ENCODE measurements at places on chromosomes 3 and 15.
A peak's percentile ranks its signal among the peaks of the same experiment; 100 is the strongest.

GRCh38 chr15:48695827-48696573 lies 50.5 kb upstream of the FBN1 start:
- DNase-seq, result no peak

GRCh38 chr3:30688776-30689641 lies 82.6 kb downstream of the TGFBR2 start:
- no peak for DNase-seq

- DNase-seq, result no peak
Measured at GRCh38 chr3:182384221-182384620, 409.1 kb upstream of the ATP11B start.

GRCh38 chr3:30710017-30710416 lies 103.6 kb downstream of the TGFBR2 start:
- no peak for DNase-seq

GRCh38 chr15:42121021-42121420 lies 26.7 kb upstream of the PLA2G4D start:
- DNase-seq, result peak; percentile 90

DNA sequence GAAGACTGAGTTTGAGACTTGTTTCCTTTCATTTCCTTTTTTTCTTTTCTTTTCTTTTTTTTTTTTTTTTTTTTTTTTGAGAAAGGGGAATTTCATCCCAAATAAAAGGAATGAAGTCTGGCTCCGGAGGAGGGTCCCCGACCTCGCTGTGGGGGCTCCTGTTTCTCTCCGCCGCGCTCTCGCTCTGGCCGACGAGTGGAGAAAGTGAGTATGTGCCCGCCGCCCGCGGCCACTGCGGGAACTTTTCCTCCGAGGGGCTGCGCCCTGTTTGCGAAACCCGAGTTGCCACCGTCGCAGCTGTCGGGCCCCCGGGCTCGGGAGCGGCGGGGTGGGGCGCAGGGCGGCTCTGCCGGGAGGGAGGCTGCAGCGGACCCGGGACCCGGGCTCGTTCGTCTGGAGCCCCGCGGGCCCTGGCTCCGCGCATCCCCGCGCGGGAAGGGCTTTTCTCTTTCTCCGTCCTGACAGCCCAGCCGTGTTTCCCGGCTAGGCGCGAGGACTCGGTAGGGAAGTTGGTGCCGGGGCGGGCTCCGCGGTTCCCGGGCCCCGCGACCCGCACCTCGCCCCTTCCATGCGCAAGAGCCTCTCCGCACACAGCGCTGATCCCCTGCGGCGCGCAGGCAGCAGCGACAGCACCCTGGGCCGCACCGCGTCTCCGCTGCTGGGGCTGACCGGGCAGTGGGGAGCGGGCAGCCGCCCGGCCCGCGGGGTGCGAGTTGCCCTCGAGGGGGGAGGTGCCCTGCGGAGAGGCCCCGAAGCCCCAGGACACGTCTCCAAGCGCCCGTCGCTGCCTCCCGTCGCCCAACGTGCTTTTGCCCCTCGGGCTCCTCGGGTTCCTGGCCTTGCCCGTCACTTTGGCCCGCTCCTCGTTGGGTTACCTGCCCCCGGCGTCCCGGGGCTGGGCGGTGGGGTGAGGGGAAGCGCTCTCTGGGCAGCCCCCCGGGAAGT lies 1.4 kb downstream of the IGF1R start:
- peak; percentile 75 for DNase-seq

GRCh38 chr3:191005790-191006189 lies 143.3 kb upstream of the GMNC start:
- no peak for DNase-seq

GRCh38 chr3:102444101-102444500 lies 9.3 kb downstream of the ZPLD1 start:
- DNase-seq, result no peak

- no peak for DNase-seq
Measured at GRCh38 chr3:162390891-162391290, 894.3 kb downstream of the OTOL1 start.

DNA sequence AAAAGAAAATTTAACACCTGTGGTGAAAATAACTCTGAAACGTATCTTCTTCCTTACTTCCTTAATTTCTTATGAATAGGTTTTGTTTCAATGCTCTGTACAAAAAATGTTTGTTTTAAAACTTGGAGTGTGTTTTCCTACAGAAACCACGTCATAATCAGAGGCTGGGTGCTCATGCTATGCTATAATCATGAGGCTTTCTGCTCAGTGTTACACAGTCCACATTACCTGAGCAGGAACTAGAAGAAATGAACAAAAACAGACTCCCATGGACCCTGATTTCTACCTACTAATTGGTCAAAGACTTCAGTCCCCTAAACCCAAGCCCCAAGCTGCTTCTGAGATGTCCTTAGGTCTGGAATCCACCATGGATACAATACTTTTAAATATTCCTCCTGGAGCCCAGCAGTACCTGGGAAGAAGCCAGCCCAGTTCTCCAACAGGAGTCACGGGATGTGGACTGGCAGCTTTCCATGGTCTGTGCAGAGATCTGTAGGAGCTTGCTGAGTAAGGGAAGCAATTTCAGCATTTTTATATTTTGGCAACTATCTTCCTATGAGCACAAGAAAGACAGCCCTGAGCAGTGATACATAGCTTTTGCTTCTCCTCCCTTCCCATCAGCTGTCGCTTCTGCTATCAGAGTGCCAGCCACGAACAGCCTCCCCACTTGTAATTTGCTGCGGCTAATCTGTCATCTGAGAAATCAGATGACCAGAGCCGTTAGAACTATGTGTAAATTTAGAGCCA lies 65.6 kb downstream of the WDR72 start:
- DNase-seq, result no peak

DNA sequence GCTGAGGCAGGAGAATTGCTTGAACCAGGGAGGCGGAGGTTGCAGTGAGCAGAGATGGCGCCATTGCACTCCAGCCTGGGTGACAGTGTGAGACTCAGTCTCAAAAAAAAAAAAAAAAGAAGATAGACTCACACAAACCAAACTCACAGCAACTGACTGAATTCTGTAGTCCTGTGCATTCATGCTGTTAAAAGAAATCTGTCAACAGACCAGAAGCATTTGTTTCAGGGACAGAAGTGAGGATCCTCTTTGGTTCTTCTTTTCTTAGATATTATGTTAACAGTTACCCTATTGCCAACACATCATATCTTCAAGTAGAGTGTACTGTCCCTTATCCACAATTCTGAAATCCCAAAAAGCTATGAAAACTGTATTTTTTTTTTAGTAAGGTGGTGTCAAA lies 192.4 kb downstream of the CDIN1 start:
- no peak for DNase-seq

DNA sequence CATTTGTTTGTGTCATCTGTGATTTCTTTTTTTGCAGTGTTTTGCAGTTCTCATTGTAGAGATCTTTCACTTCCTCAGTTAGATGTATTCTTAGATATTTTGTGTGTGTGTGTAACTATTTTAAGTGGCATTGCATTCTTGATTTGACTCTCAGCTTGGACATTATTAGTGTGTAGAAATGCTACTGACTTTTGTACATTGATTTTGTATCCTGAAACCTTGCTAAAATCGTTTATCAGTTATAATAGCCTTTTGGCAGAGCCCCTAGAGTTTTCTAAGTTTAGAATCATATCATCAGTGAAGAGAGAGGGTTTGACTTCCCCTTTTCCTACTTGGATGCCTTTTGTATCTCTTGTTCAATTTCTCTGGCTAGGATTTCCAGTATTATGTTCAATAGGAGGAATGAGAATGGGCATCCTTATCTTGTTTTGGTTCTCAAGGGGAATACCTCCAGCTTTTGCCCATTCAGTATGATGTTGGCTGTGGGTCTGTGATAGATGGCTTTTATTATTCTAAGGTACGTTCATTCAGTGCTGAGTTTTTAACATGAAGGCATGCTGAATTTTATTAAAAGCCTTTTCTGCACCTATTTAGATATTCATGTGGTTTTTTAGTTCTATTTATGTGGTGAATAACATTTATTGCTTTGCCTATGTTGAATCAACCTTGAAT lies 211.7 kb downstream of the MBNL1 start:
- DNase-seq, result no peak

GRCh38 chr3:195012571-195012970 lies 258.4 kb downstream of the XXYLT1 start:
- DNase-seq, result no peak

- no peak for DNase-seq
Measured at GRCh38 chr3:56800832-56801661, 702 bp downstream of the ARHGEF3 start.

- no peak for DNase-seq
Measured at GRCh38 chr3:184488577-184488976, 73.0 kb upstream of the EPHB3 start.

- no peak for DNase-seq
Measured at GRCh38 chr15:93414576-93415231, 325.7 kb upstream of the RGMA start.

DNA sequence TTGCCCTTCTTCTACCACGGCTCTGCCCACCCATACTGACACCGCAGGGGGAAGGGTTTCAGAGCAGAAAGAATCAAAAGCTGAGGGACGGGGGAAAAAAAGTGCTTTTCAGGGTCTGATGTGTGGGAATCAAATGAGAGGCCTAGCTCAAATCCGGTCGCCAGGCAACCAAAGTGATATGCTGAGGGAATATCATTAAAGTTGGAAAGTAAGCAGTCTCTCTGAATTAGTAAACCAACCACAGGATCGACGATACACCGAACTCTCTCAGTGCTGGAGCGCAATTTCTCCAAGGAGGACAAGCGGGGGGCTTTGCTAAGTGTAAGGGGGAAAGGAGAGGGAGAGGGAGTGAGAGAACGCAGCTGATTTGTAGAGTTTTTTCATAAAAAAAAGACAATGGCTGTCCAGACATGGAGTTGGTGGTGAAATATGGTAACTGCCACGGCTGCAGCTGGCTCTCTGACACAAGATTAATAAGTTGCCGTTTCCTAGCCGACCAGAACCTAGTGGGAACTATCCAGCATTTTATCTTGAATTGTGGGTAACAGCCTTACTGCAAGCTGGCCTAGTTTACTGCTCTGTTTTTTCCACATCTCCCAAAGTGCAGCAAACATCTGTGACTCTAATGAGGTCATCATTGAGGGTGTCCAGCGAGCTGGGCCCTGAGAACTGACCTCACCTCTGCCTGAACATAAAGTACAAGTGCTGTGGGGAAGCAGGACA lies 530.2 kb downstream of the SOX2 start:
- DNase-seq, result no peak

GRCh38 chr3:27714692-27715453 lies 7.2 kb downstream of the EOMES start:
- no peak for DNase-seq

DNA sequence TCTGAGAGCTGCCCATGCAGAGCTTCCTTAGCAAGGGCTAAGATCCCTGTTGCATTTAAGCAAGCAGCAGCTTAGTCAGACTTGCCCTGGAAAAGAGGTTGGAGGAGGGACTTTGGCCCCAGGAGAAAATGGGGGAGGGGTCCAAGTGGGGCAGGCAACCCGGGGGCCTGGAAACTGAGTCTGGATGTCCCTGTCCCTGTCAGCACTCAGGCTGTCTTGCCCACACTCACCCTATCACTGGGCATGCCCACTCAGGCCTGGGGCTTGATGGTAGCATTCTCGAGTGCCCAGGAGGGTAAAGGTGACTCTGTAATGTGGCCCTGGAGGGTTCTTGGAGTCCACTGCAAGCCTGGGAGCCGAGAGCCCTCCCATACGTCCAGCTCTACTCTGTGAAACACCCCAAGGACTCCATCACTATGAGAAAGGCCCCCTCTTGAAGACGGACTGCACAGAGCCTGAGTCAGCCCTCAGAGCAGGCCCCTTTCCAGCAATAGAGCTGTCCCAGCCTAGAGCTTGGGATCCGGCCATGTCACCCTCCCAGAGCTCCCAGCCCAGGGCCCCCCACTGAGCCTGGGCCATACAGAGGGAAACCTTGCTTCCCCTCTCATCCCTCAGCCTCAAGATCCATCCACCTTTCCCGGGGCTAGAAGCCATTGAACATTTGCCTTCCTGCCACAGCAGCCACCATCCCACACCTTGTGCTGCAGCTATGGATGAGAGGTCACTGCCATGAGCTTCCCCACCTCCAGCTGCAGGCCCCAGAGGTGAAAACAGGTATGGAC lies 13.4 kb downstream of the MYL3 start:
- no peak for DNase-seq

GRCh38 chr3:188573291-188573940 lies 419.5 kb downstream of the LPP start:
- DNase-seq, result peak; percentile 38

DNA sequence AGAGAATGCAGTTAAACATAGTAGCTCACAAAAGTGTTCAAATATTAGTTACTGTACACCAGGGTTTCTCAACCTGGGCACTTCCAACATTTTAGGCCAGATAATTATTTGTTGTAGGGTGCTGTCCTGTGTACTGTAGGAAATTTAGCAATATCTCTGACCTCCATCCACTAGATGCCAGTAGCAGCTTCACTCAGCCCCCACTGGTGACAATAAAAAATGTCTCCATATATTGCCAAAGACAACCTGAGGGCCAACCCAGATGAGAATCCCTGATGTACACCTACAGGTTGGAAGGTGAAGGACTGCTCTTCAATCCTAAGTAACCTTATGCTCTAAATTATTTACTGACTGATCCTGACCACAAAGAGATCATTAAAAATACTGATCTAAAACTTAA lies 32.5 kb downstream of the DCUN1D1 start:
- DNase-seq, result peak; percentile 29

GRCh38 chr15:70605606-70606410 lies 157.6 kb downstream of the UACA start:
- no peak for DNase-seq

DNA sequence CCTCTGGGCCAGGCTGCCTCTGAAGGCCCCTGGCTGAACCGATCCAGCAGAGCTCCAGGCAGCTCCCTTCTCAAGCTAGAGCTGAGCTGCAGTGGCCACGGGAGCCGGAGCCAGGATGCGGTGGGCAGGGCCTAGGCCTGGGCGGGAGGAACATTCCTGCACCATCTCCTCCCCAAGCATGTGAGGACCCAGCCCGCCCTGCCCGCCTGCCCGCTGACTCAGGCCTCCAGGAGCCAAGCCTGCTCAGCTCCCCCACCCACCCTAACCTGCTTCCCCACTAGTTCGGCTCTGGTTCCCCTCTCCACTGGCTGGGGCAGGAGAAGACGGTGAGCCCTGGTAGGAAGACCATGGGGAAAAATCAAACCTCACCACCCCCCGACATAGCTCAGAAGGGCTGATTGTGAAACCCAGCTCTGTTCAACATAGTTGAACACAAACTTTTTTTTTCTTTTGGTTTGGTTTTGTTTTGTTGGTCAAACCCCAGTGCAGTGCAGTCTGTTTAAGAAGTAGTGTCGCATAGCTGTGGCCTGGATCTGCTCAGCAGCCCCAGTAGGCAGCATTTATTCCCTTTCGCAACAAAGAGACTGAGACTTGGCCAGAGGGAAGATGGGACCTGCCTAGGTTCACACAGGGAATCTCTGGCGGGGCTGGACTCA lies 13.5 kb downstream of the SNX33 start:
- DNase-seq, result peak; percentile 35

- DNase-seq, result peak; percentile 68
Measured at GRCh38 chr3:18512007-18512406, 86.9 kb upstream of the SATB1 start.

GRCh38 chr3:56052188-56052587 lies 416.1 kb downstream of the ERC2 start:
- DNase-seq, result no peak

- peak; percentile 99 for DNase-seq
Measured at GRCh38 chr15:70627734-70628548, 135.4 kb downstream of the UACA start.

GRCh38 chr3:149296972-149297371 lies 36.5 kb downstream of the TM4SF18 start:
- DNase-seq, result no peak

- no peak for DNase-seq
Measured at GRCh38 chr15:93221759-93222158, 132.7 kb upstream of the RGMA start.
